ENCODE measurements at places on chromosomes 1 and 21.

DNA sequence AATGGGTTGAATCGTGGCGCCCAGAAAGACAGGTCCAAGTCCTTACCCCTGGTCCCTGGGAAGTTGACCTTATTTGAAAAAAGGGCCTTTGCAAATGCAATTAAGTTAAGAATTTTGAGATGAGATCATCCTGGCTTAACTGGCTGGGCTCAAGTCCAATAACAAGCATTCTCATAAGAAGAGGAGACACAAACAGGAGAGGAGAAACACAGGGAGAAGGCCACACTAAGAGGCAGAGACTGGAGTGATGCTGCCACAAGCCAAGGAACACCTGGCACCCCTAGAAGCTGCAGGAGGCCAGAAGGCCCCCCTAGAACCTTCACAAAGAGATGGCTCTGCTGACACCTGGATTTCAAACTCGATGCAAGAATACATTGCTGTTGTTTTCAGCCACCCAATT, 44.6 kb downstream of the PDPN start:
- no peak for DNase-seq

- DNase-seq: no peak
Observed at GRCh38 chr1:76950306-76950705, 83.0 kb downstream of the ST6GALNAC5 start.

GRCh38 chr1:170670802-170671628, 7.1 kb downstream of the PRRX1 start:
- no peak for DNase-seq

DNA sequence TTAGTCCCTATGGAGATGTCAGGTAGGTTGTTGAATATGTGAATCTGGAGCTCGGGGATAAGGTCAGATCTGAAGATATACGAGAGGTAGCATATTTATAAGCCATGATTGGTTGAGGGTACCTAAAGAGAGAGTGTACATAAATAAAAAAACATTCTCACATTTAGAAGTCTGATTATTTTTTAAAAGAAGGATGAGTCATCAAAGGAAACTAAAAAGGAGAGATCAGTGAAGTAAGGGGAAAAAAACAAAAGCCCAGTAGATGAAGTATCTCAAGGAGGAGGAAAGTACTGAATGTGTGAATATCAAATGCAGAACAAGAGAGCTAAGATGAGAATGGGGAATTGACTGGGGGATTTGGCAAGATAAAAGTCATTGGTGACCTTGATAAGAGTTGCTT, 15.7 kb upstream of the ANGPTL1 start:
- no peak for DNase-seq

DNA sequence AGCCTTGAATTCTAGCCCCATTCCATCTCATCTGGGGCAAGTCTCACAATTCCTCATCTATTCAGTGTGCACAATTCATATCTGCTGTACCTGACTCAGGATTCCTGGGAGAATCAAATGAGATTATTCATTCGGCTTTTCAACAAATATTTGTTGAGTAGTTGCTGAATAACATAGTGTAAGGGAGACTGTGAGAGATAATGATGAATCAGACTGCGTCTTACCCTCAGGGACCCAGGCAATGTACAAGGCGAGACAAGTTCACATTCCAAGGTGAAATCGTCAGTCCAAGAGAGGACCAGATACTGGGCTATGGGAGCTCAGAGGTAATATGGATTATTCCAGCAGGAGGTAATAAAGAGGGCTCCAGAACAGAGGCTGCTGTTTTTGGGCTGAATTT, 67.8 kb upstream of the SMYD2 start:
- DNase-seq: no peak

- no peak for DNase-seq
Observed at GRCh38 chr1:167634435-167634834, 4.4 kb downstream of the RCSD1 start.

DNA sequence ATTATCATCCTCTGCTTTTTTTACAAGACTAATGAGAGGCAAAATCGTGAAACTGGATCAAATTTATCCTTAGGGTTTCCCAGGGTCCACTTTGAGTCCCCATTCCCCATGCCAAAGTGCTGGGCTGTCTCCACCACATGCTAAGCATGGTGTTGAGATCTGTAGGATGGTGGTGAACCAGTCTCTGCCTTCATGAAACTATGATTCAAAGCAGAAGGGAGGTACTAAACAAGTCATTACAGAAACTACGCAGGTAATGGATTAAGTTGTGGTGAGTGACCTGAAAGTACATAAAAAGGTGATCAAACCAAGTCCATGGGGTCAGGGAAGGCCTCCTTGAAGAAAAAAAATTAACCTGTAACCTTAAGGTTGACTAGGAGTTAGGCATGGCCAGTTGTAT, 265.2 kb downstream of the ATG4C start:
- DNase-seq: no peak

DNA sequence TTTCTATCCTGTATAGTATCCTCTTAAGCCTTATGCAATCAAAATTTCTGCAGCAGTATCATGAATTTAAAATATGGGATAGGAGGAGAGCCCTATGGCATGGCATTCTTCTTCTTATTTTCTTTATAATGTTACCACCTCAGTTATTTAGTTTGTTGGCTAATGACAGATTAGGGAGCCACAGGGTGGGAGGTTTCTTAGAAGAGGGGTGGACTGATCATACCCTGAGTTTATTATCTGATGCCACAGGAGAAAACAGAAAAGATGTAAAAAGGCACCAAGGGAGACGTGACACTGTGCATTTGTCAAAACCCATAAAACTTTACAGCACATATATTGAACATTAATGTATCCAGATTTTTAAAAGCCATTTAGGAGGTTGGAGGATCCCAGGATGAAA, 66.9 kb downstream of the LRRC8D start:
- no peak for DNase-seq

DNA sequence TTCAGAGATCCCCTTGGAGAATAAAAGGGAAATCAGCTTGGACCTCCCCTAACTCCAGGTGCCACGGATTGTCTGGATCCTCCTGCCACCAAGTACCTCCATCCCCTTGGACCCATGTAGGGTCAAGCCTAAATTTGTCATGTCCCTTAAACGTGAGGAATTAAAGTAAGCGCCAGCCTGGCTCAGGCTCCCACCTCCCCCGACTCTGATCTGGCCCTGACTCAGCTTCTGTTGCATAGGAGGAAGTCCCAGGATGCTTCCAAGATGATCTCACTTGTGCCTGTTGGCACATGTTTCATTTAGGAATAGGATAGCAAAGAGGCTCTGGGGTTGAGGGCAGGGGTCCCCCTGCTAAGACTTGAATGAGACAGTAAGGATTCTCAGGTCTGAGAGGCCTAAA, 231.9 kb upstream of the JUN start:
- DNase-seq: no peak

DNA sequence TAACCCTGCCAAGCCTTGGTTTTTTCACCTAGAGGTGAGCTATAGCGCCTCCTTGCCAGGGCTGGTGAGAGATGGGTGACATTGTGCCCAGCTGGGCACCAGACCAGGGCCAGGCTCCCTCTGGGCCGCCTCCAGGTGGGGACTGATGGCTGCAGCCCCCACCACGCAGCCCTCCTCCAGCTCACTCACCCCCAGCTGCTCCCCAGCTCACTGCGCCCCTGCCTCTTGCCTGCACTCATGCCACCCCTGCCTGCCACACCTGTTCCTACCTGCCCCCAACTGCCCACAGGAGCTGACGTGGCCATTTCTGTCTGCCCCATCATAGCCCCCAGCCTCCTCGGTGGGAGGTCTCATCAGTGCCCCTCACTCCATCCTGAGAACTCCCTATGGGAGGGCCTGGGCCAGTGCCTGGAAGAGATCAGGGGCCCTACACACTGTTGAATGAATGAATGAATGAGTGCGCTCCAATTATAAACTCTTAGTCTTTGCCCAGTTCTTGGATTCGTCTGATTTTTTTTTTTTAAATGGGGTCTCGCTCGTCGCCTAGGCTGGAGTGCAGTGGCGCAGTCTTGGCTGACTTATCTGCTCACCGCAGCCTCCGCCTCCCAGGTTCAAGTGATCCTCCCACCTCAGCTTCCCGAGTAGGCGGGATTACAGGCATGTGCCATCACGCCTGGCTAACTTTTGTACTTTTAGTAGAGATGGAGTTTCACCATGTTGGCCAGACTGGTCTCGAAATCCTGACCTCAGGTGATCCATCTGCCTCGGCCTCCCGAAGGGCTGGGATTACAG, 26.4 kb upstream of the VPS13D start:
- no peak for DNase-seq

- DNase-seq: no peak
Observed at GRCh38 chr1:91689641-91690481, 189.2 kb downstream of the CDC7 start.

- no peak for DNase-seq
Observed at GRCh38 chr1:66337249-66337648, 196.7 kb upstream of the SGIP1 start.

DNA sequence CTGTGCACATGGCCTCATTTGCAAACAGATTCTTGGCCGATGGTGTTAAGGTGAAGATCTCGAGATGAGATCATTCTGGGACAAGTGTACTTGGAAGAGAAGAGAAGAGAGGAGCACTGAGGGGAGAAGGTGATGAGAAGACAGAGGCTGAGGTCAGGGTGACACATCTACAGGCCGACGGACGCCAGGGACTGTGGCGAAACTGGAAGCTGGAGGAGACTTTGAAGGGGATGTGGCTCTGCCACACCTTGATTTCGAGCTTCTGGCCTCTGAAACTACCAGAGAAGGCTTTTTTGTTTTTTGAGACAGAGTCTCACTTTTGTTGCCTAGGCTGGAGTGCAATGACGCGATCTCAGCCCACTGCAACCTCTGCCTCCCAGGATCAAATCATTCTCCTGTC, 137.5 kb upstream of the TMEM51 start:
- DNase-seq: no peak
